Activated CD8-positive, alpha-beta memory T cell treated with anti-CD3 and anti-CD28 coated beads for 1 hour (primary cell): ENCODE measurements at places on chromosomes 7 and 10.

DNA sequence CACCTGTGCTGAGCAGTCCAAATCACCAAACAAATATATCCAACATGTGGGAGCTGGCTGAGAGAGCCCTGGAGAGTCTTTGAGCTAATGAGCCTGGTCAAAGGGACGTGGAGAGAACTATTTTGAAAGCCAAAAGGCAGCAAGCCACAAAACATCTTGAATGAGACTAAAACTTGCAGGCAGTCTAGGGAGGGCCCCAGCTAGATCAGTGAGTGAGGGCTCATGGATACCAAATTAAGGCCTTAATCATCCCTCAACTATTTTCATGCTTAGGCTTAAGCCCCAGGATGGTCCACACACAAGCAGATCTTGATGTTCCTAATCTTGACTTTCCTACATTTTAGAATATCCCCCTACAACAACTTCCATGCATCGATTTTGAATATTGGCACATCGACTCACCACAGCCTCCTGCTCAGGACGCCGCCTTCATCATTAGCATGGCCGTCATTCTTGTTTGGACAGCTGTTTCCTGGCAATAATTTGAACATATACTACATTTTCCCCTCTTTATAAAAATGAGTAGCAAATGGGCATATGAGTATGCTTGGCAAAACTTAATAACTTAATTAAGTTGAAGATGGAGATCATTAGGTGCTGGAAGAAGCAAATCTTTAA, 86.9 kb upstream of the ADAM12 start:
- DNase-seq: no peak

GRCh38 chr10:95280637-95281036, 10.2 kb downstream of the PDLIM1 start:
- DNase-seq: no peak

GRCh38 chr10:35971397-35971796, 329.3 kb upstream of the FZD8 start:
- no peak for DNase-seq

- DNase-seq: no peak
Observed at GRCh38 chr10:80497187-80498077, 40.3 kb upstream of the SH2D4B start.

- DNase-seq: no peak
Observed at GRCh38 chr10:96660297-96660696, 60.0 kb downstream of the PIK3AP1 start.

- DNase-seq: no peak
Observed at GRCh38 chr7:24216576-24217125, 67.3 kb upstream of the NPY start.

DNA sequence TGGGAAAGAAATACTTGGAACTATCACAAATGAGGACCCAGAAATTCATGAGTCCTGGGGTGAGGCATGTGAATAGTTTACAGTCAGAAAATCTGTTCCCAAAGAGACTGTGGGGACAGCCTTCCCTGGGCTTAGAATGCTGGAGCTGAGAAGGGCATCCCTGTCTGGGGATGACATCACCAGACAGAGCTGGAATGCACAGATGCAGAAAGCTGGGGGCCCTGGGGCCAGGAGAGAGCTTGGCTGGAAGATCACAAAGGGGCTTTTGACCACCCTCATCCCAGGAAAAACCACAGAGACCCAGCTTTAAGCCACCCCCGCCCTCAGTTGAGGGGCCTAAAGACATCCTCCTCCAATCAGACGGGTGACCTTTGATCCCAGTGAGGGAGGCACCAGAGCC, 264.5 kb downstream of the PLXNA4 start:
- no peak for DNase-seq

DNA sequence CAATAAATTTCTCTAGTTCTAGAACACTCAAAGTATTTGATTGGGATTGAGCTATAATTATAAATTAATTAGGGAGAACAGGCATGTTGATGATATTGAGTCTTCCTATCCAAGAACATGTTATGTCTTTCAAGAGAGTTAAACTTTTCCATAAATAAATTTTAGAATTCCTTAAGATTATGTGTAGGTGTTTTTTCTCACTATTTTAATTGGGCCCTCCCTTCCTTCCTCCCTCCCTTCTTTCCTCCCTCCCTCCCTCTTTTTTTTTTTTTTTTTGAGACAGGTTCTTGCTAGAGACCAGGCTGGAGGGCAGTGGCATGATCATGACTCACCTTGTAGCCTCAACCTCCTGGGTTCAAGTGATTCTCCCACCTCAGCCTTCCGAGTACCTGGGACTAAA, 20.2 kb downstream of the EXOC6 start:
- DNase-seq: no peak

- no peak for DNase-seq
Observed at GRCh38 chr7:26508481-26508880, 216.8 kb downstream of the SNX10 start.

GRCh38 chr7:88278881-88279280, 27.8 kb downstream of the STEAP4 start:
- no peak for DNase-seq

DNA sequence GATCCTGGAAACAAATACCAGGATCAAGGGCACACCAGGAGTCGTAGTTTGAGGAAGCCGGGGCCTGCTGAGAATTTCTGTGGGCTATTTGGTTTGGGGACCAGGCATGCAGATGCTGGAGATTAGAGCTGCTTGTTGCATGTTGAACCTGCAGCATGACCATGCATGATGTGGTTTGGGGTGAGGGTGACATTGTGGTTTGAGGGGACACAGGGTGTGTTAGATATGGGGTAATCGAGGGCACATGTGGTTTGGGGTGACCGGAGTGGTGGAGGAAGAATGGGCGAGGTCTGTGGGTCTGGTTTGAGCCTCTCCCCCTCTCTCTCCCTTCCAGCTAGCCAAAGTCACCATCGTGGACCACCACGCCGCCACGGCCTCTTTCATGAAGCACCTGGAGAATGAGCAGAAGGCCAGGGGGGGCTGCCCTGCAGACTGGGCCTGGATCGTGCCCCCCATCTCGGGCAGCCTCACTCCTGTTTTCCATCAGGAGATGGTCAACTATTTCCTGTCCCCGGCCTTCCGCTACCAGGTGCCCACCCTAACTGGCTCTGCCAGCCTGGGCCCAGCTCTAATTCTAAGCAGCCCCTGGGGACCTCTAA, 10.2 kb downstream of the NOS3 start:
- no peak for DNase-seq

- DNase-seq: no peak
Observed at GRCh38 chr10:87761892-87762291, 56.1 kb downstream of the ATAD1 start.

DNA sequence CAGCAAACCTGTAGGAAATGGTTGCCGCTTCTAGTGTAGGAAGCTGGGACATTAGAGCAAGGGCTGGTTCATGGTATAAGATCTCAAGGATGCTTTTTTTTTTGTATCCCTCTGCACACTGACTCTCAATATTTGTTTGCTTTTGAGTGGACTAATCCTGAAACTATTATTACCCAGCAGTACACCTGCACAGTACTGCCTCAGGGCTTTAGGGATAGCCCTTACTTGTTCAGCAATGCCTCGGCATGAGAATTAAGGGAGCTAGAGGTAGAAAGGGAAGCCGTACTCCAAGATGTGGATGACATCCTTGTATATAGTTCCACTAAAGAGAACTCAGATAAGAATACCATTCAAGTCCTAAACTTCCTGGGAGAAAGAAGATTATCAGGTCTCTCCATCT, 70.5 kb downstream of the COPG2 start:
- DNase-seq: no peak

DNA sequence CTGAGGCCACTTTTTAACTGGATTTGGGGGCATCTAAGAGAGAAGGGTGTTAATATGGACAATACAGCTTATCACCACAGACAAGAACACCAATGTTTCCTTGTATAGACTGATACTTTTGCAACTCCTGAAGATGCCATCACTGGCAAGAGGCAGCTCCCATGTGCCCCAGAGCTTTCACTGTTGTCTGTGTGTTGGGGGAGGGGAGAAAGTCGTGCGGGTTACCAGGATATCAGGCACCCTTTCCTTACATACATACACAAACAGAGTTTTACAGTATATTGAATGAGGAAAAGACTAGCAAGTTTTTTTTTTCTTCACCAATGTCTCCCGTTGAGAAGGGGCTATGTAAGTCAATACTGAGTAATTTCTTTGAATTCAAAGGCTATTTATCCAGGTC, 4.1 kb upstream of the DLX6 start:
- DNase-seq: no peak

DNA sequence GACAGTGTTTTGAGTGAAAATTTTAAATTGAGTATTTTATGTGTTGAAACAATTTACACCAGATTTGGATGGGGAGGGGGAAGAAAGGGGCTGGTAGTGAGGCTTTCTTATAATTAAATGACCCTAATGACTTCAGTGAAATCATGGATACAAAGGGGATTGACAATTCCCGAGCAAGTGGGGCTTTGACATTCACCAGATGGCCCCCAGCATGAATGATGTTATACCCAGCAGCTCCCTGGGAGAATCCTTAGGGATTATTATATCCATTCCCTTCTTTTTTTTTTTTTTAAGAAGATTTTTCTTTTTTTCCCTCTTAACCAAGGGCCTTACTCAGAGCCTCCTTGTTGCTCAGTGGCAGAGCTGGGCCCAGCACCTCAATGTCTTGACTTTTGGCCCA, 17.9 kb downstream of the PLPP4 start:
- no peak for DNase-seq

DNA sequence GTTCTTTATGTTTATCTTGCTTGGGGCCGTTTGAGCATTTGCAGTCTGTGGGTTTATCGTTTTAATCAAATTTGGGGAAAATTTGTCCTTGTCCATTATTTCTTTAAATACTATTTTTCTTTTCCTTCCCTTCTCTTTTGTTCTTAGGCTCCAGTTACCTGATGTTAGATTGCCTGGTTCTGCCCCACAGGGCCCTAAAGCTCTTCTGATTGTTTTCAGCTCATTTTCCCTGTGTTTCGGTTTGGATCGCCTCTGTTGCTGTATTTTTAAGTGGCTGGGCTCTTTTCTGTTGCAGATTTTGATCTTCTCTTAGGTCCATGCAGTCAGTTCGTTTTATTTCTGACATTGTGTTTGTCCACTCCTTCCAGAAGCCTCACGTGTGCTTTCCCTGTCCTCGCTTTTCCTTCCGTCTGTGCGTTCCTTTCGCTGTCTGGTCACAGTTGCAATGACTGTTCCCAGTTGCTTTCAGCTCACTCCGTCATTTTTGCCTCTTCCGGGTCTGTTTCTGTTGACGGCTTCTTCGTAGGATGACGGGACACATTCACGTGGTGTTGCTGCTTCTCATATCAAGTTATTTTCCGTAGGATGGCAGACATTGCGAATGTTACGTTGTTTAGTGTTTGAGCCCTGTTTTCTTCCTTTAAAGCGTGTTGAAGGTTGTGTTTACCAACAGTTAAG, 111.4 kb downstream of the INPP5A start:
- DNase-seq: no peak

- no peak for DNase-seq
Observed at GRCh38 chr7:158782761-158783401, 46.4 kb downstream of the ESYT2 start.

GRCh38 chr10:94963901-94964300, 25.4 kb downstream of the CYP2C9 start:
- DNase-seq: no peak

DNA sequence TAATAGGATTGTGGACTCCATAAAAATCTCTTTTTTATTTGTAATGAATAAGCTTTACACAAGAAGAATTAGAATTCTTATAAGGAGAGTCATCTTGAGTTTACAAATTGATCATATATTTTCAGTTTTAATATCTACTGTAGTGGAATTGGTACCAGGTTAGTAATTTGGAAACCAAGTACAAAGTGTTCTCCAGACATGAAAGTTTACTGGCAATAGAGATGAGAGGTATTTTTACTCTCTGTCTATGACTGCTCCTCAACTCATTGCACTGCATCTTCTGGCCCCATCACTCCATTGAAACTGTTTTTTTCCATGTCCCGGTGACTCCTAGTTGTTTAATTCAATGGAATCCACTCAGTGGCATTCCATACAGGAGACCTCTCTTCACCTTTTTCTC, 164.5 kb upstream of the SMIM30 start:
- no peak for DNase-seq

GRCh38 chr10:120455004-120455403, 2.0 kb upstream of the PLPP4 start:
- no peak for DNase-seq

GRCh38 chr10:66629996-66630395, 295.8 kb upstream of the LRRTM3 start:
- DNase-seq: no peak

- DNase-seq: no peak
Observed at GRCh38 chr7:68511281-68511680, 1087.0 kb upstream of the AUTS2 start.

DNA sequence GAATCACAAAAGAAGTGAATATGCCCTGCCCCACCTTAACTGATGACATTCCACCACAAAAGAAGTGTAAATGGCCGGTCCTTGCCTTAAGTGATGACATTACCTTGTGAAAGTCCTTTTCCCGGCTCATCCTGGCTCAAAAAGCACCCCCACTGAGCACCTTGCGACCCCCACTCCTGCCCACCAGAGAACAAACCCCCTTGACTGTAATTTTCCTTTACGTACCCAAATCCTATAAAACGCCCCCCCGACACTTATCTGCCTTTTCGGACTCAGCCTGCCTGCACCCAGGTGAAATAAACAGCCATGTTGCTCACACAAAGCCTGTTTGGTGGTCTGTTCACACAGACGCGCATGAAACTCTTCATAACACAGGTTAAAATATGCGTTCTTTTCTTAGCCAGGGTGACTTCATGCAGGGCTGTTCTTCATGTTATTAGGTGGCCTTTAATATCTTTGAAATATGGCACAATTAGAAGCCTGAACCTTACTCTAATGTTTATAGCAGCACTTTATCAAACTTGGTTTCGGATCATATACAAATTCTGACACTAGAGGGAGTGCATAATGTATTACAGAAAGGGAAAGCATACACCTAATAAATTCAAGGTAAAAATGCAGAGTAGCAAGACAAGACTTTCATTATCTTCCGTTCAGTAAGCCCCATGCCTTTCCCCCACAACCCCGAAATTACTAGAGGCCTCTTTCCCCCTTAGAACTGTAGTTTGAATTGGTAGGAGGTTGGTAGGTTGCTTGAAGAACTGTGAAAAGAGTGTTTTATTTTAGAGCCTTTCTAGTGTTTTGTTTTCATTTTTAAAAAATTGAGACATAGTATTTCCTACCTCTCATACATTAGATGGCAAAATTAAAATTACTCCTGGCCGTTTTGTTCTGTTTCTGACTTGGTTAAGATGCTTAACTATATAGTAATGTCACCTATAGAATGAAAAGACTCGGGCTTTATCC, 117.9 kb downstream of the NPY start:
- DNase-seq: no peak
